NCI-H774 (cell line): ENCODE measurements at places on chromosomes 13 and 19.

DNA sequence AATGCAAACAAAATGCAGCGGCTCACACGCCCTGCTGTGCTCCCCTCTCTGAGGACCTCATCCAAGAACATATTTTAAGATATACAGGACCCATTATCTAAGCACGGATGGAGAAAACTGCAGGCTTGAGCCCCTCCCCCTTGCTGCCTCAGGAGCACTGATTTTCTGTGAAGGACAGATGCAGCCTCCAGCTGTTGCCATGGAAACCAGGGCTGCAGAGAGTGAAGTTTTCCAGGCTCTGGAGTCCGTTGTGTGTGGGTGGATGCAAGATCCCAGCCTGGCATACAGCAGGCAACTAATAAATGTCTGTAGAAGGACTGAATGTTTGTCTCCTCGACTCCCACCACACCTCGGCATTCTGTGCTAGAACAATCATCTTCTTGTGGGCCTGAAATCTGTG, 105.6 kb upstream of the PEG3 start:
- no peak for DNase-seq

- DNase-seq = no peak
These were observed 3.9 kb downstream of the RPL18A start for GRCh38 chr19:17863520-17864182.

GRCh38 chr13:39879286-39880035, 224.0 kb downstream of the COG6 start:
- no peak for DNase-seq

GRCh38 chr13:93425411-93425810, 198.8 kb downstream of the GPC6 start:
- no peak for DNase-seq

DNA sequence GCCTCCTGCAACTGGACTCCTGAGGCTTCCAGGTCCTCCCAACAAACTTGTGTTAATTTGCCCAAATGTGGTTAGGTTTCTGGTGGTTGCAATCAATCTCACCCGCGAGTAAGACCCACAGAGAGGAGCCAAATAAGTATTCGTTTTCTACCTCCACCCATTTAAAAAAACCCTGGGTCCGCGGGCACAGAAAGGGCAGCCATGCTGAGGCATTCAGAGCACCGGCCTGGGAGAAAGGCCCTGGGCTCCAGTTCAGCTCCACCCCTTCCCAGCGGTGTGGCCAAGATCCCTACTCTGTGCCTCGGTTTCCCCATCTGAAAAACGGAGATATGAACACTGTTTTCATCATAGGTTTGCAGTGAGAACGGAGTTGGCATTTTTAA, 56.9 kb downstream of the PEPD start:
- DNase-seq = no peak

DNA sequence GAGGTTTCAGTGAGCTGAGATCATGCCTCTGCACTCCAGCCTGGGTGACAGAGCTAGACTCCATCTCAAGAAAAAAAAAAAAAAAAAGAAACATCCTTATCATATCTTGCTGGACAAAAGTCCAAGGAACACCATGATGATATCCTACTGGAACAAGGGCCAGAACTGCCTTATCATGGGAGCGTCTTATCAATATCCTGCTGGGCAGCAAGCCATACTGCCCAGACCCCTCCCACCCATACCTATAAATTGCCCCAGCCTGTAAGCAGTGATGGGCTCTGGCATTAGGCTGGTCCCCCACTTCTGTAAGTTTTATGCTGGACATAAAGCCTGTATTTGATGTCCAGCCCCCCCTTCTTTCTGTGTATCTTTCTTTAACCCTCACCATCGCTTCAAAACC, 14.7 kb upstream of the FBXO27 start:
- no peak for DNase-seq
